ENCODE measurements at places on chromosomes 7 and 10.

DNA sequence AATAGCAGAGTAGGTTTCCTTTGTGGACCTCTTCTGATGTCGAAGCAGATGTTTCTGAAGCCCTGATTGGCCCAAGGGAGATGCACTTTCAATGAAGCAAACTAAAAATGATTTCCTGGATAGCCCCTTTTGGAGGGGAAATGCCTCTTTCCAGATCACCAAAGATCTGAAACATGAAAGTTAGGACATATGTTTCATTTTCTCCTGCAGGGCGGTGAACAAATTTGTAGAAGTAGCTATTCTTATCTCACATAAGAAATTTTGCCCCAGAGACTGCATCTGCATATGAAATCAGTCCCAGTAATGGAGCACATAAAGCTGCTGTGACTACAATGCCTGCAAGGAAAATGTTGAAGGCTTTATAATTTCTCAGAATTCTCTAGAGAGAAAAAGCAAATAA lies 56.0 kb downstream of the THSD7A start:
- DNase-seq: no peak

DNA sequence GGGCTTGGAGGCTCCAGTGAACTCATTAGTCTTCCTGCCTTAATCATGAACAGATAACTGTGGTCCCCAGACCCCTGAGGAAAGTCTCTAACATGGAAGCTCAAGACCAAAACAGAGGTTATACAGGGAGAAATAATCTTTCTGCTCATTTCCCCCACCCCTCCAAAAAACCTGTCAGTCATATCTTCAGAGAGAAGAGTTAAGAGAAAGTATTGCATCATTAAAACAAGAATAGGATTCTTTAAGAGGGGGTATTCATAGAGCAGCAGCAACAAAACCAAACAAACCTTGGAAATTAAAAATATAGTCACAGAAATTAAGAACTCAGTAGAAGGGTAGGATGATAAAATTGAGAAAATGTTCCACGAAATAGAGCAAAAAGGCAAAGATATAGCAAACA lies 7.6 kb downstream of the CLEC2L start:
- no peak for DNase-seq

DNA sequence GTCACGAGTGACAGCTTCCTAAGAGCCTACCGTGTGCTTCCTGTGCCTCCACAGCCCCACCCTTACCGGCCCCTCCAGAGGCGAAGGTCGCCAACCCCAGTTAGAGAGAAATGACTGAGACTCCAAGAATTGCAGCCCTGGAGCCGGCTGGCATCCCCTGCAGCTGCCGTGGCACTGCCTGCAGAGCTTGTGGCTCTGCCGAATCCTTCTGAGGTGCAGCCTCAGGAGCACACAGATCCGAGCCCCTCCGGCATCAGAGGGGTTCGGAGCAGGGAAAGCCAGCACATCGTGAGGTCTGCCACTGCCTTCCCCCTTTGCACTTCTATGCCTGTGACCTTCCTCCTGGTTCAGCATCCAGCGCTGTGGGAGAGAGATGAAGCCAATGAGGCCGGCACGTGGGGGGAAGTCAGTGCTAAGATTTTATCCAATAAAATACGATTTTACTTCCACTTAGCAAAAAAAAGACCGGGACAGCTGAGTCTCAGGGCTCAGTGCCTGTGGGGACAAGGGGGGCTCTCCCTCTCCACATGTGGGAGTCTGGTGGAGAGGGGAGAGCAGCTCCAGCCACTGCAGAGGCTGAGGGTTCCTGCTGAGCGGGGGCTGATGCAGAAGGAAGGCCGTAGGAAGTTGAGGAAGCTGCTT lies 80.1 kb downstream of the TCERG1L start:
- DNase-seq: no peak

GRCh38 chr7:93883078-93883916 lies 7.3 kb downstream of the TFPI2 start:
- no peak for DNase-seq

- no peak for DNase-seq
Measured at GRCh38 chr10:91023700-91024398, 103.0 kb upstream of the ANKRD1 start.

- no peak for DNase-seq
Measured at GRCh38 chr10:70751991-70752390, 33.2 kb downstream of the TBATA start.

DNA sequence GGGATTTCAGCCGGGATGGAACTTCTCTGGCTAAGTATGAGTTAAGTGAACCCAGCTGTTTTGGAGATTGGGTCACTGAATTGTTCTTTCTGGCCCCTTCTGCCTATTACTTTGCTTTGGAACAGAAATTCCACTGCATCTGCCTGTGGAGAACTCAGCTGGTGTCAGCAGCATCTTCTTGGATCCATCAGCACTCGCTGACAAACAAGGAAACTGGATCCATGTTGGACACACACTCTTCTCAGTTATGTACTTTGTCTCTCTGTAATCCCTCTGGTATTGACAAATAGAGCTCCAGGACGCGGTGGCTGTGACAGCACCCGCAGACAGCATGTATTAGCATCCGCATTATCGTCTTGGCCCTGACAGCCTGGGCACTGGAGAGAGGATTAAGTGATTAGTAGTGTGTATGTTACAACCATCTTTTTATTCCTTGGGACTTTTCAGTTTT lies 73.0 kb upstream of the BMPER start:
- DNase-seq: no peak

All from memory B cell (primary cell).